Stimulated activated CD8-positive, alpha-beta memory T cell treated with anti-CD3 and anti-CD28 coated beads, Interleukin-4, amount 100 ng/mL, for 1 hour (primary cell): ENCODE measurements at places on chromosomes 6 and 20.
A peak's percentile ranks its signal among the peaks of the same experiment; 100 is the strongest.

GRCh38 chr6:144697369-144697760 lies 412.2 kb downstream of the UTRN start:
- no peak for DNase-seq

DNA sequence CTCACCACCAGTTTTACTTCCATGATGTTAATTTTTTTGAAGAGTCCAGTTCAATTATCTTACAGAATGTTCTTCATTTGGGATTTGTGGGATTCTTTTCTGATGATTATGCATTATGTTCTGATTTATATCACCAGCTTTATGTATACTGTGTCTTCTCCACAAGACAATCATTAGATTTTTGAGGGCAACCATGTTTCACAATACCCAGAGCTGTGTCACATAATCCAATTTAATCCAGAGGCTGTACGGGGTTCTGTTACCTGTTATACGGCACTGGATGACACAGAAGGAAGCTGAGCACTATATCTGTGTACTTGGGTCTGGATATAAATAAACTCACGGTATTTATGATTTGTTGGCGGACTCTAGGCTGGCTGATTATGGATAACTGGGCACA lies 41.6 kb upstream of the RPN2 start:
- DNase-seq = no peak

GRCh38 chr6:23841116-23841515 lies 284.9 kb upstream of the NRSN1 start:
- no peak for DNase-seq

DNA sequence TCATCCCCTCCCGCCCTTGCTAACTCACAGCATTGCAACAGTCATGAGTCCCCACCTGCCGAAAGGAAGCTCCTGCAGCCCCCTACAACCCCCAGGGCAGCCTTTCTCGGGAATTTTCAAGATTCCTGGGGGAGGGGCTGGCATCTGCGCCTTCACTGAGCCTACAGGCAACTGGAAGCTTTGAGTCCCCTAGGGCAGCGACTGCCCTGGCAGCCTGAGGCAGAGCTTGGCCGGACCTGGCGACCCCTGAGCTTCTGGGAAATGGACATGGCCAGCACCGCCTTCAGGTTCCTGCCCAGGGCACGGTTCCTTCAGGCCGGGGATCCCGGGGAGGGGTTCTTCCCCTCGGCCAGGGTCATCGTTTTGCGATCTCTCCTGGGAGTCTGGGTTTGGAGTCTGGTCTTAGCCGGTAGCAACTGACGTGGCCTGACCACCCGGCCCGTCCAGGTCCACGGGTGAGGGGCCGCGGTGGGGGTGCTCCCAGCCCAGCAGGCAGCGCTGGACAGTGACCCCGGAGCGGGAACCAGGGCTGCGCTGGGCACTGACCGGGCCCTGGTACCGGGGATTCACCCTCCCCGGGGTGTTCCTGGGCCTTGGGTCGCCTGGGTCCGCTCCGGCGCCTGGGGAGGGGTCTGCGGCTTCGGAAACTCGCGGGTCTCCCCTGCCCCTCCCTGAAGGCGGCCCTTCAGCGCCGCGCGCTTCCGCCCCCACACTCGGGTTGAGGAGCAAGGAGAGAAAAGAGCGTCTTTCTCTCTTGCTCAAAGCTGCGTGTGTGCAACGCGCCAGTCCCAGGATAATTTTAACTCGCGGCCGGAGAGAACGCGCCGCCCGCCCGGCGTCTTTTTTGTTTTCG lies 593 bp upstream of the COL9A3 start:
- DNase-seq = no peak

DNA sequence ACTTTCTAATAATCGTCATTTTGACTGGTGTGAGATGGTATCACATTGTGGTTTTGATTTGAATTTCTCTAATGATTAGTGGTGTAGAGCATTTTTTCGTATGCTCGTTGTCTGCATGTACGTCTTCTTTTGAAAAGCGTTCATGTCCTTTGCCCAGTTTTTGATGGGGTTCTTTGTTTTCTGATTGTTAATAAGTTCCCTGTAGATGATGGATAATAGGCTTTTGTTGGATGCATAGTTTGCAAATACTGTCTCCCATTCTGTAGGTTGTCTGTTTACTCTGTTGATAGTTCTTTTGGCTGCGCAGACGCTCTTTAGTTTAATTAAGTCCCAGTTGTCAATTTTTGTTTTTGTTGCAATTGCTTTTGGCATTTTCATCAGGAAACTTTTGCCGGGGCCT lies 32.3 kb upstream of the XRN2 start:
- DNase-seq = no peak

DNA sequence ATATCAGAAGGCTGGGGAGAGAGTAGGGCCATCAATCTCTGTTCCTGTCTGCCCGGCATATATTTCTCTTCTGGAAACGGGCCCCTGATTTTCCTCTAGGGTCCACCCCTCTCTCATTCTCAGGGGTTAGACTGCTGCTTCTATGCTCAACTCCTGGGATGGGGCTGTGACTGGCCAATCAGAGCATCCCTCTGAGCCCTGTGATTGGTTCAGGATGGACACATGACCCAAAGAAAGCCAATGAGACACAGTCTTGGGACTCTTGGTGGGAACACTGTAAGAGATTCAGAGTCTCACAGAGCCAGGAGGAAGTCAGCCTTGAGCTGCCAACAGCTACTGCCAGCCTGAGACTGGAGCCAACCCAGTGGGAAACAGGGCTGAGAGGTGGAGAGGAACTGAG lies 31.0 kb upstream of the KCNB1 start:
- DNase-seq = no peak

- DNase-seq = peak; percentile 50
These were observed 31.4 kb downstream of the HIVEP2 start for GRCh38 chr6:142913511-142914047.

GRCh38 chr6:154754152-154754551 lies 20.9 kb downstream of the SCAF8 start:
- DNase-seq = no peak

DNA sequence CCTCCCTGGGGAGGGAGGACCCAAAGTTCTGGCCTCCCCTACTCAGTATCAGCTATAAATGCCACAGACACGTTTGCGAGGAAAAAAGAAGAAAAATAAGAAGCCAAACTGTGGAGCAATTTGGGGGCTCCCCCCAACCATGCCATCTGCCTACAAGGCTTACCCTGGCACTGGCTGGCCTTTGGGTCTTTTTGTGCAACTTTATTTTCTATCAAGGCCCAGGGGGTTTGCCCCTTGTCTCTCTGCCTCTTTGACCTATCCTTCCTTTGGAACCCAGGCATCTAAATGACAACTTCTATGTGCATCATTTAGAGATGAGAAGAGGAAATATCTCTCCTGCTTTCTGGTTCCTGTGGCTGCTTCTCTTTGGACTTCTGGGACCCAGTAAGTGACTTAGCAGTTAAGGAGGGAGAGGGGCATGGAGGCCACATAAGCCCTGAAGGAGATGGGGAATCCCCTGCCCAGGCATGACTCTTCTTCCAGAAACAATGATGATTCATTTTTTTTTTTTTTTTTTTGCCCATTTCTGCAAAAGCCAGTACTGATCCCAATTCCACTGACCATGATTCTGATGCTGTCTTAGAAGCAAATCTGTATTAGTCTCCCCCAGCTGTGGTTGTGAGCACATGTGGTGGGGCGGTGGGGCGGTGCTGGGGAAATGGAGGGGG lies at the start of gene MUC22:
TSS of gene MUC22 (plus strand) at position 82 of the 668 bp plus-strand sequence. CDS start at position 315, 233 bp downstream.
- DNase-seq = no peak

DNA sequence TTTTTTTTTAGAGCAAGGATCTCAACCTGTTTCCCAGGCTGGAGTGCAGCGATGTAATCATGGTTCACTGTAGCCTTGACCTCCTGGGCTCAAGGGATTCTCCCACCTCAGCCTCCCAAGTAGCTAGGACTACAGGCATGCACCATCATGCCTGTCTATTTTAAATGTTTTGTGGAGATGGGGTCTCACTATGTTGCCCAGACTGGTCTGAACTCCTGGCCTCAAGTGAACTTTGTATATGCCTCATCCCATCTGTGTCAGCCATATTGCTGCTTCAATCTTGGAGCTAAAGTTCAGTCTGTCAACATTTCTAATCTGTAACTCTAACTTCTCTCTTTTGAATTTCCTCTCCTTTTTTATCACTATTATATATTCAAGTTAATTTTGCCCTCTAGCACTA lies 54.3 kb downstream of the CD164 start:
- no peak for DNase-seq

DNA sequence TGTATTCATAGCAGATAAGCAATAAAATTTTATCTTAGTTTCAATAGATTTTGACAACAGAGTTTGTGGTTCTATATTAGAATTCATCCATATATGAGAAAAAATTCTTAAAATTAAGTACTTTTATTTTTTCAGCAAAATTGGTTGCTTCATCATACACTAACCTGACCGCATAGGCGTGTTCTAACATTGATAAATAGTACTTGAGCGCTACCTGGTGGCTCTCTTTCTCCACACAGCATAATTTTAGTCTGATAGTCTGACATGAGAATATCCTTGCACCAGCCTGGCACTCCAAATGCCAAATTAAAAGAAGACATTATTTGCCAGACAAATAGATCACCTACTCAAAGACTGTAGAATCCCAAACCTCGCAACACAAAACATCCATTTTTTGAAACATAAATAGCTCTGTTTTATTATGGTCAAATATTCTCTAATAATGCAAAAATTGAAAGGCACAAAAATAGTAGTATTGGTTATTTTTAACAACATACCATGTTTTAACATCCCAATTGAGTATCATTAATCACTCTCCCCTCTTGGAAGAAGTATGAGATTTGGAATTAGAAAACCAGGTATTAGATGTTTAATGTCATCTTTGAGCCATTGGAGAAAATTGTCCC lies 33.0 kb upstream of the FILIP1 start:
- peak; percentile 5 for DNase-seq

DNA sequence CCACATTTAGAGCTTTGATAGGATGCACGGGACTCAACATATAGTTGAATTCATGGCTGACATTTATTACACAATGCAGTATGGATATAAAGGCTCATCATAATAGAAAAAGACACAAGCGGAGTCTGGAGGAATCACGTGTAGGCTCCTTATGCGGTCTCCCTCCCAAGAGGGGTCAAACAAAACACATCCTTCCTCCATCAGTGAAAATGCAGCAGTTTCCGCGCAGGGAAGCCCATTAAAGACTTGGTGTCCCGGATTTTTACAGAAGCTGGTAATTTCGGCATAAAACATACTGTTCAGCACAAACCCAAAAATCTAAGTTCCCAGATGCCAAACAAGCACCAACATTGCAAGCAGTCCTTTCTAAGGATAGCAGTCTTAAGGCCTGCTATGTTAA lies 1.1 kb downstream of the USP45 start:
- no peak for DNase-seq

DNA sequence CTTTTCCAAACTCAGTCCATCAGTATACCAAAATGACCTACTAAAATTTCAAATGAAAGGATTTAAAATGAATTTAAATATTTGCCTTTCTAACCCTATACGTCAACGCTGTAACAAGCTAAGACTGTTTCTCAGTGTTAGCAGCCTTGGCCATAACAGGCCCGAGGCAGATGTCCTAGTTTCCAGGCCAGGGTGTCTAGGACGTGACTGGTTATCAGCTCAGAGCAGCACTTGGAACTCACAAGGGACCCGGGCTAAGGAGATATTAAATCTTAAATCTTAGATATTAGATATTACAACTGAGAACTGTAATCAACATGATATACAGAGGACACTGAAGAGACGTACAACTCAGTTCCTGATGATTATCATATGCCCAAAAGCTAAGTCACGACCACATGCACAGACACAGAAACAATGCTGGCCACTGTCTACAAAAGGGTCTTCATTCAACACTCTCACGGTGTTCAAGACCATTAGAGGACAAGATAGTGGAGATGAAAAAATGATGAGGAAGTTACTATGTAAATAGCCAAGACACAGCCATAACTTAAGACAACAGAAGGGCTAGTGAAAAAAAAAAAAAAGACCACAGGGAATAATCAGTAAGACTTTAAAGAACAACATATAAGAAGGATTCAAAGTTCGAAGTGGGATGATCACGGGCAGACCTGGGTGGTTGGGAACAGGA lies at the start of gene CLDN20:
TSS of gene CLDN20 (plus strand) at position 641 of the 691 bp plus-strand sequence. CDS start 11,707 bp downstream, outside the sequence.
- DNase-seq = no peak

DNA sequence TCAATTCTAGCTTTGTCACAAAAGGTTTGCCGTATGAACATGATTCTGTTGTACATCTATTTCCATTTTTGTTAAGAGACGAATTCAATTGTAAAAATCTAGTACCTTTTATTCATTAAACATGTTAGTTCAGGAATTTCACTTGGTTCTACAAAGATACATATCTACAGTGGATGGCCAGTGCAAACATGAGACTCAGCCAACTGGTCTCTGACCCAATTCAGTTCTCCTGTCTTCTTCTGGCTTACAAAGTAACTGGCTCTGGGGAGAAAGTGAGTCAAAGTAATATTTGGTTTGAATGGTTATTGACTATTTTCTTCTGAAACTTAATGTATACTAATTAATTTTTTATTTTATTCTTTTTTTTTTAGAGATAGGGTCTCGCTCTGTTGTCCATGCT lies 70.0 kb downstream of the ESR1 start:
- DNase-seq = no peak

DNA sequence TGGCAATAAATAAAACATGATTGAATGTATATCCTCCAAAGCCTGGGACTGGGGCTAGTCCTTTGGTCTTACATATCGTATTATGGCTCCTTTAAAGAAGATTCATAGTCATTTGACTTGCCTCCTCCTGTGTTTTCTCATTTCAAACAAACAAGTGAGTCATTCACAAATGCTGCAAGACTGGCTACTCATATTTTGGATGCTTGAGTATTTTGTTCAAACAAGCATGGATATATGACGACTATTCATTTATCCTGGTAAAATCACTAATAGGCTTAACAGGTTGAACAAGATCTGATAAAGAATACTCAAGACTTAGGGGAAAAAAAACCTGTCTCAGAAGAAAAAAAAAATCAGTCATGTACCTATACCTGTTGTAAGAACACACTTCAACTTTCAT lies 111.1 kb upstream of the CCDC28A start:
- no peak for DNase-seq

DNA sequence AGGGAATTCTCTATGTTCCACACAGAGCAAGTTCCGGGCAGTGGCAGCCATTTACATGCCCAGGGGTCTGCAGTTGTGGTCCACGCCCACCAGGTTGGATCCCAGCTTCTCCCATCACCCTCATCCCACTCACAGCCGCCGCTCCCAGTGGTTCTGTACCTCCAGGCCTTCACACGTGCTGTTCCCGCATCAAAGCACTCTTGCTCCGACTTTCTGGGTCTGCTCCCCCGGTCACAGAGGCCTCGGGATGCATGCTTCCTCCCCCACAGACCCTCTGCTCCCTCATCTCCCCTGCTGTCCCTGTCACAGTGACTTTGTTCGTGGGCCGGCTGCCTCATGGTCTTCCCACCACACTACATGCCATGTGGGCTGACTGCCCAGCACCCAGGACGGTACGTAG lies 332.5 kb downstream of the TAF4 start:
- DNase-seq = no peak

DNA sequence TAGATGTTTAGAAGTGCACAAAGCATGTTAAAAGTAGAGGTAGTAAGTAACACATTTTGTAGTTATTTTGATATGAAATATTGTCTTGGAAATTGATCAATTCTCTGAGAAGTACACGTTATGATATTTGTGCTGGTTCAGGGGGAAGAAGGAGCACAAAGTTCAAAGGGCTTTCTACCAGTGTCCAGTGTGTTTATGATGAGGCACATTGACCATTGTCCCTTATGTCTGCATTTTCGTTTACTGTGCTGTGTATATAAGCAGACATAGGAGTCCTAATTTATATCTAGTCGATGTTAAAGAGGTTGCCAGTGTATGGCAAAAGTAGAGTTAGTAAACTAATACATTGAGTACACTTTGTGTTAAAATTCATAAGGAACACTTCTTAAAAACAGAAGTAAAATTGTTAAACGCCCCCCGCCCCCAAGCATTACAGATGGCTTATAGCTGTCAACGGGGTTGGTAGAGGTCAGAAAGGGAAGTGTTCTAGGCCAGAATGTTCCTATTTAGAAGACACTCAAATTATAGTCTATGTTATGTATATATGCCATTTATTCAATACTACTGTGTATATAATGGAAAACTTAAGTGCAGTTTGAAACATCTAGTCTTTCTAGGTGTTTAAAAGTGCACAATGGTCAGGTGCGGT lies 13.3 kb upstream of the HMGN4 start:
- no peak for DNase-seq
